Activated CD8-positive, alpha-beta T cell treated with anti-CD3 and anti-CD28 coated beads for 36 hours (primary cell): ENCODE measurements at places on chromosomes 12 and 14. TPM values are rescaled to one million over a fixed set of nuclear protein-coding genes. Genes with fewer than 3 reads are reported as not detected.

GRCh38 chr12:8680533-8680932, 17.3 kb upstream of the RIMKLB start:
- DNase-seq, result no peak
- no peak overlapping the region for H3K27ac ChIP-seq
- H3K36me3 ChIP-seq, result no peaks in the 10 kb centered on the region
- peaks cover 3% of the 10 kb centered on the region for H3K4me1 ChIP-seq
- H3K4me3 ChIP-seq, result no peak overlapping the region

- no peaks in the 10 kb centered on the region for H3K36me3 ChIP-seq
- no peak overlapping the region for H3K27ac ChIP-seq
- DNase-seq, result no peak
- H3K4me1 ChIP-seq, result peaks cover 9% of the 10 kb centered on the region
- peaks cover 30% of the 10 kb centered on the region for H3K27me3 ChIP-seq
Measured at GRCh38 chr14:50943261-50943942, 881 bp downstream of the PYGL start.

Gene RAPGEF3
- total RNA-seq, result 0.58 TPM

- DNase-seq, result peak; percentile 68
- no peaks in the 10 kb centered on the region for H3K27me3 ChIP-seq
- H3K36me3 ChIP-seq, result peaks cover 8% of the 10 kb centered on the region
- H3K4me3 ChIP-seq, result no peak overlapping the region
- peaks cover 36% of the 10 kb centered on the region for H3K4me1 ChIP-seq
Measured at GRCh38 chr14:92846162-92846897, 52.2 kb downstream of the GOLGA5 start.

GRCh38 chr12:120740871-120741270, 15.2 kb downstream of the ACADS start:
- no peak overlapping the region for H3K27ac ChIP-seq
- DNase-seq, result no peak
- H3K4me3 ChIP-seq, result no peak overlapping the region
- H3K4me1 ChIP-seq, result no peaks in the 10 kb centered on the region

GRCh38 chr14:56271970-56272369, 153.8 kb downstream of the PELI2 start:
- no peaks in the 10 kb centered on the region for H3K4me1 ChIP-seq
- DNase-seq, result no peak
- H3K27me3 ChIP-seq, result no peaks in the 10 kb centered on the region
- H3K4me3 ChIP-seq, result no peak overlapping the region
- no peak overlapping the region for H3K27ac ChIP-seq

- H3K27me3 ChIP-seq, result no peaks in the 10 kb centered on the region
- no peaks in the 10 kb centered on the region for H3K4me1 ChIP-seq
- no peak overlapping the region for H3K4me3 ChIP-seq
- peaks cover 40% of the 10 kb centered on the region for H3K36me3 ChIP-seq
- no peak overlapping the region for H3K27ac ChIP-seq
Measured at GRCh38 chr14:77469067-77469505, 11.2 kb downstream of the AHSA1 start.

- no peak overlapping the region for H3K27ac ChIP-seq
- H3K4me3 ChIP-seq, result no peak overlapping the region
- peaks cover 2% of the 10 kb centered on the region for H3K27me3 ChIP-seq
- peaks cover 8% of the 10 kb centered on the region for H3K4me1 ChIP-seq
- no peaks in the 10 kb centered on the region for H3K36me3 ChIP-seq
Measured at GRCh38 chr12:70049596-70050360, 193.5 kb upstream of the CNOT2 start.

GRCh38 chr12:131851741-131852550, 23.8 kb downstream of the MMP17 start:
- H3K4me1 ChIP-seq, result peaks cover 3% of the 10 kb centered on the region
- H3K36me3 ChIP-seq, result no peaks in the 10 kb centered on the region

DNA sequence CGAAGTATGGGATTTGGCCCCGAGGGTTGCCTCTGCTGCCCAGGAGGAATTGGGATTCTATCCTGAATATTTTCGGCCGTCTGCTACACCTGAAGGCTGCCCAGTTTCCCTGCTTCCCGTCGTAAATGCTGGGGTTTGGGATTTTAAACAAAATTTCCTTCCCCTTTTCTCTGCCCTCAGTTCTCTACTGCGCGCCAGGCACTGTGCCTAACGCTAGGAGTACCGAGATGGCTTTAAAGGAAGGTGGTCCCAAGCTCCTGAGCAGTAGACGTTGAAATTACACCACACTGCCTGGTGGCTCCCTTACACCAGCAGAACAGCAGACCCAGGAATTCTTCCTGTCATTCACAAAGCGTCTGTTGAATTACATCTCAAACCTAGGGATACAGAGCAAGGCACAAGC, 566 bp upstream of the PRDM4 start:
- H3K27me3 ChIP-seq, result no peaks in the 10 kb centered on the region
- H3K36me3 ChIP-seq, result peaks cover 14% of the 10 kb centered on the region
- DNase-seq, result peak; percentile 6

- H3K4me1 ChIP-seq, result no peaks in the 10 kb centered on the region
- H3K4me3 ChIP-seq, result no peak overlapping the region
- H3K27me3 ChIP-seq, result peaks cover 2% of the 10 kb centered on the region
Measured at GRCh38 chr12:93080994-93081809, 152.1 kb upstream of the EEA1 start.
